ENCODE measurements at places on chromosomes 4 and X. TPM values are rescaled to one million over a fixed set of nuclear protein-coding genes. Genes with fewer than 3 reads are reported as not detected.

DNA sequence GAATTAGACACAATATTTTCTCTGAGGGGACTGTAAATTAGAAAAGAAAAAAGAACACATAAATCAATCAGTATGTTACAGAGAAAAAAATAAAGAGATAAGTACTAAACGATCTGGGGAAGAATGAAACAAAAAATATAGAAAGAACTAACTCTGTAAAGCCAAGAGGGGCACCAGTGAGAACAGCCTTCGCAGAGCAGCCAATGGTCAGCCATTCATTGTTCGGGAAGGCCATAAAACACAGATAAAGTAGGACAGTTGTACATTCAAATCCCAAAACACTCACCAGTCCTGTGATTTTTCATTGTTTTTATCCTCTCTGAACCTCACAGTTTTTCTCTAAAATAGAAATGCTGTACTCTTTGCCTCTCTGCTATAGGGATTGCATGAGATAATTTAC, 127.9 kb downstream of the NEK1 start:
- peak; percentile 3 for DNase-seq

- DNase-seq, result no peak
Measured at GRCh38 chr4:60737858-60738257, 462.3 kb upstream of the ADGRL3 start.

GRCh38 chrX:31508338-31508737, 436.5 kb upstream of the FTHL17 start:
- no peak for DNase-seq

GRCh38 chrX:24876530-24877287, 139.1 kb downstream of the ARX start:
- no peak for DNase-seq

GRCh38 chrX:44871931-44872820, 812 bp upstream of the KDM6A start:
- DNase-seq, result no peak

DNA sequence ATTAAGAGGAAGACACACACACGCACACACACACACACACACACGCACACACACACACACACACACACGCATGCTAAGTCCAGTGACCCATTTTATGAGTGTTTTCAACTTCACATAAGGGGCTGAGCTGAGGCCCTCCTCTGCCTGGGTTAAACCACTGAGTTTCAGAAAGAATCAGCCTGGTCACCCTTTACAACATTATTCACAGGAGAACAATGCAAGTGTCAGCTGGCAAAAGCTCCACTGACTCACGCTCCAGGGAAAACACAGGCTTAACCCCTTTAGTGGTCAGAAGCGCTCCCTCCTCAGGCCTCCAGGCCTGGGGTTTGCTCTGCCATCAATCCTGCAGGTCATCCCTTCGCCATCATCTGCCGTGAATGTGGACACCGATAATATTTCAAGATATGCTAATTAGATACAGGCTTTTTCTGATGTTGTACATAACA, 46.9 kb downstream of the ACOX3 start:
- DNase-seq, result no peak

DNA sequence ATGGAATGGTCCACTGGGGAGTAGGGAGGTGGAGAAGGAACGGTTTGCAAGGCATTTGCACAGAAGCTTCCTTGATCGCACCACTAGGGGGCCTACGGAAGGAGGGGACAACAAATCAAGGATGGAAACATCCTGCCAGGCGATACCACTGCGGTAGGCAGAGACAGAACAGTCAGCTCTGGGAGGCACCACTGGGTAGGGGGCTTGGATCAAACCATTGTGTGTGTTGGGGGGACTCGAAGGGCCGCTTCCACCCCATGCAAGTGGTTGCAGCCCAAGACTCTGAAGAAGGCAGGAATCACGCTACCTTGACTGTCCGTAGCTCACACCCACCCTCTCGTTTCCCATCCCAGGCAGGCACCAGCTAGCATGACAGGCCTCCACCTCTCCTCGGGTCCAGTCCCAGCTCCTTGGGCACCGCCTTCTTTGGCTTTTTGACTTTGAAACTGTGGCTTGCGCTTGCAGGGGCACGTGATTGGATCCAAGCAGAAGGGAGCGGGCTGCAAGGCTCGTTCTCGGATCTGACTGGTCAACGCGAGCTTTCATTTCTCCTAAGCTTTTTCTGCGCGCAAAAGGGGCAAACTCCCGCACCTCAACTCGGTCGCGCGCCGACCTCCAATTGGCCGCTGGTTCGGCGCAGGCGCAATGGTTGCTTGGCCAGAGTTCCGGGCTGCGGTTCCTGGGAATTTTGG, 28.4 kb downstream of the GAGE1 start:
- no peak for DNase-seq

- DNase-seq, result no peak
Measured at GRCh38 chr4:121758925-121759568, 5.9 kb downstream of the SMIM43 start.

ZNF630 gene
- 2.4 TPM for polyA plus RNA-seq

MXRA5 gene
- 105 TPM for polyA plus RNA-seq

OPRPN gene
- polyA plus RNA-seq, result not detected

RHOXF1 gene
- not detected for polyA plus RNA-seq
